ENCODE measurements at places on chromosomes 6 and 20. TPM values are rescaled to one million over a fixed set of nuclear protein-coding genes. Genes with fewer than 3 reads are reported as not detected.

- no peak for DNase-seq
These were observed 38.7 kb downstream of the GNAS start for GRCh38 chr20:58891086-58891717.

- no peak for DNase-seq
These were observed 414.5 kb upstream of the HSF2 start for GRCh38 chr6:121984956-121985355.

- DNase-seq: no peak
These were observed 9.3 kb upstream of the FKBP1A start for GRCh38 chr20:1402149-1402548.

GRCh38 chr20:22214296-22214695 lies 370.1 kb downstream of the FOXA2 start:
- DNase-seq: no peak

- no peak for DNase-seq
These were observed 8.4 kb downstream of the TPBG start for GRCh38 chr6:82371799-82372546.

- DNase-seq: no peak
These were observed 3.3 kb upstream of the C20orf202 start for GRCh38 chr20:1199964-1200363.

DNA sequence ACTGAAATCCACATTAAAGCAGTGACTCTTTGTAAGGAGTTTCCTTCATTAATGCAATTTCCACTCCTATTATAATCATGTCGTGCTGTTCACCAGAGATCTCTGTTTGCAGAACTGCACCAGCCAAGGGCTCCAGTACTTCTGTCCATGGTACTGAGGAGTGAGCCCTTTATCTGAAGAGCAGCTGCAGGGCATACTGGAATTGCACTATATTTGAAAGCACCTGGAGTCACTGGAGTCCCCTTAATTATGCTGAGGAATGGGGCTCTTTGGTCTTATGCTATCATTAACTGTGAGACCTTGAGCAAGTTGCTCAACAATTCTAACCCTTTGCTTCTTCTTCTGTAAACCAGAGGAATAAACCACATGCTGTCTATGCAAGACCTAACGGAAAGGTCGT lies 61.7 kb upstream of the NUP153 start:
- no peak for DNase-seq

GRCh38 chr6:74289884-74290283 lies 593.9 kb downstream of the CD109 start:
- DNase-seq: no peak

GRCh38 chr6:90502866-90503407 lies 83.9 kb downstream of the MAP3K7 start:
- DNase-seq: no peak

DNA sequence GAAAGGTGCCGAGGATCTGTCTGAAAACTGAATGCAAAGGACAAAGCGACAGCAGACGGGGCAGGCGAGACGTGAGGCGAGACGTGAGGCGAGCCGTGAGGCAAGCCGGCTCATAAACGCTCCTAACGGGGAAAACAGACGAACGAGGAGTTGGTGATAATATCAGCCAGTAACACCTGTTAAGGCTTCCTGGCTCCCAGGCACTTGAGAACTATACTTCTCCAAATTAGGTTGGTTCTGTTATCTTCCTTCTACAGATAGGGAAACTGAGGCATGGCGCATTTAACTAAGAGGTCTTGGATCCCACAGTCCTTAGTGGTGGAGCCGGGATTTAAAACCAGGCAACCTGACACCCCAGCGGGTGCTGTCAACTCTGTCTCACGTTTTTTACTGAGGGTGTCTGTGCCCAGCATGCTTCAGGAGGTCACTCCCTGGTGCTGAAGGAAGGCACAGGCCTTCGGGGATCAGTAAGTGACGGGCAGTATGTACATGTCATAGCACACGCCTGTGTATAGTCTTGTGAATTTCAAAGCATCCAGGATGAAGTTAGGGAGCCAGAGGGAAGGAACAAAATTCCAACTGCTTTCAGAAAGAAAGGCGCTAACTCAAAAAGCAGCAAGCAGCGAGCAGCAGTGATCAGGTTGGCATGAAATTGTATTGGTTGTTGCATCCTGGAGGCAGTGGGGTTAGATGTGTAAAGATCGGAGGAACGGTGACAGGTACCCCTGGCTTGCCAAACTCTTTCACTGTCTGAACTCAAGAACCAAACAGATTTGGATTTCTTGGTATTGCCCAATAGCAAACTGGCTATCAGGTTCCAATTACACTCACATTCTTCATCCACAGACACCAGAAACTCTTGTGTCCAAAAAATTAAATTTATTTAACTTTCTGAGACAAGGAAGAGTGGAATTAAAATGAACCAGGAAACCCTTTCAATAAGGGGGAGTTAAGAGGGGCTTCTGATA lies 318.7 kb downstream of the THBS2 start:
- no peak for DNase-seq

DNA sequence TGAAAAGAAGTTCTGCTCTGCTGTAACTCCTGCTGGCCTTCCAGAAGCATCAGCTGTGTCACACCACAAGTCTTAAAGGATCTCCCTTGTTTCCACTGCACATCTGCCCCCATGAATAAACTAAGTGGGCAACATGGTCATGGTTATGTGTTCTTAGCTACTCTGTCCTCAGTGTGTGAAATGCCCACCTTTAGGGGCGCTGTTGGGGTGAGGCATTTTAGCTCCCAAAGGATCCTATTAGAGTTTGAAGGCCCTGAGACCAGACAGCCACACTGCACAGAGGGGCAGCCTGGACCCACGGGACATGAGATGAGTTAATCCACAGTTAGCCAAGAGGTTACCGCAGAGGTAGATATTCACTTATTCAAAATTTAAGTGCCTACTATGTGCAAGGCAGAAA lies 294.3 kb upstream of the QKI start:
- no peak for DNase-seq

- DNase-seq: no peak
These were observed 67.4 kb upstream of the BMP2 start for GRCh38 chr20:6699921-6700562.

- DNase-seq: no peak
These were observed 19.7 kb downstream of the TIAM2 start for GRCh38 chr6:155014670-155015300.

DNA sequence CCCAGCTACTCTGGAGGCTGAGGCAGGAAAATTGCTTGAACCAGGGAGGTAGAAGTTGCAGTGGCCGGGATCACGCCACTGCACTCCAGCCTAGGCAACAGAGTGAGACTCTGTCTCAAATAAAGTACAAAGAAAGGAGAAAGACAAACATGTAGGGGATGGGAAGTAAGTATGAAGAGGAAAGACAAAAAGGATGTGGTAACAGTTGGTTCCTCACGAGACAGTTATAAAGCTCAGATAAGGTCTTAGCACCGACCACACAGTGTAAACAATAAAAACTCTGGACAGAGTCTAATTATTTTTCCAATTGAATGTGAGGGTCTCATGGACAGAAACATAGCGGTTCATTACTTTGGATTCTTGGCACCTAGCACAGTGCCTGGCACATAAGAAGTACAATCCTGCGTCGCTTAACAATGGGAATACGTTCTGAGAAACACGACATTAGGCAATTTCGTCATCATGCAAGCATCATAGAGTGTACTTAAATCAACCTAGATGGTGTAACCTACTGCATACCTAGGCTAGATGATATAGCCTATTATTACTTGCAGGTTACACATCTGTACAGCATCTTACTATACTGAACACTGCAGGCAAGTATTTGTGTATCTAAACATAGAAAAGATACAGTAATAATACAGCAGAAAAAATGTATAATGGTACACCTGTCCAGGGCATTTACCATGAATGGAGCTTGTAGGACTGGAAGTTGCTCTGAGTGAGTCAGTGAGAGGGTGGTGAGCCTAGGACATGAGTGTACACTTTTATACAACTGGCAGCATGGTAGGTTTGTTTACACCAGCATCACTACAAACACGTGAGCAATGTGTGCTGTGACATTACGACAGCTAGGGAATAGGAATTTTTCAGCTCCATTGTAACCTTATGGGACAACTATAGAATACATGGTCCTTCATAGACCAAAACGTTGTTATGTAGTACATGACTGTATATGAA lies 38.2 kb downstream of the MBOAT1 start:
- no peak for DNase-seq

DNA sequence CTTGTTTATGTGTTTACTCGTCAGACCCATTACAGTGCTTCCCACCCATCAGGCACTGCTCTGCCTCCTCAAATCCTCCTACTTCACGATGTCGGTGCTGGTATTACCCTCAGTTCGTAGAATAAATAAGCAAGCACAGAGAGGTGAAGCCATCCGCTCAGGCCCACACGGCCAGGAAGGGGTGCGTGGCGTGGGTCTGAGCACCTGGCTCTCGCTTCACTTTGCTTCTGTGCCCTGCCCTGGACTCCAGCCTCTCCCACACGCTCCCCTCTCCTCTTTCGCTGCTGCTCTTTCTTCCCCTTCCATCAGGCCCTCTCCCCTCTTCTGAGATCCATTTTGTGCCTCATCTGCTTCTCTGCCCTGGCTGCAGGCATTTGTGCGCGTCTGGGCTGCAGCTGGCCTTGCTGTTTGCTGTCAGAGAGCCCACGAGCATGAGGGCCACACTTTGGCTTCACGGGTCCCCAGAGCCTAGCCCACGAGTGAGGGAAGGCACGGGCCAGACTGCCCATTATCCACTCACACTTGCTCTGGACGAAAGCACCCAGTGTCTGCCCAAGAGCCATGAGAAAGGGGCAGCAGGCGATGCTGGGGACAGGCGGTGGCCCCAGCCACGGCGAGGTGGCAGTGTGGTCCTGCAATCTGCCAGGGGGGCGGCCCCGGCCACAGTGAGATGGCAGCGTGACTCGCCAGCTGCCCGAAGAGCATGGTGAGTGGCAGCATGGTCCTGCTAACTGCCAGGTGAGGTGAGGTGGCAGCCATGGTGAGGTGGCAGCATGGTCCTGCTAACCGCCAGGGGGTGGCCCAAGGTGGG lies 96.2 kb upstream of the MPC1 start:
- DNase-seq: no peak

GRCh38 chr6:144246988-144247387 lies 38.1 kb upstream of the UTRN start:
- DNase-seq: no peak

DNA sequence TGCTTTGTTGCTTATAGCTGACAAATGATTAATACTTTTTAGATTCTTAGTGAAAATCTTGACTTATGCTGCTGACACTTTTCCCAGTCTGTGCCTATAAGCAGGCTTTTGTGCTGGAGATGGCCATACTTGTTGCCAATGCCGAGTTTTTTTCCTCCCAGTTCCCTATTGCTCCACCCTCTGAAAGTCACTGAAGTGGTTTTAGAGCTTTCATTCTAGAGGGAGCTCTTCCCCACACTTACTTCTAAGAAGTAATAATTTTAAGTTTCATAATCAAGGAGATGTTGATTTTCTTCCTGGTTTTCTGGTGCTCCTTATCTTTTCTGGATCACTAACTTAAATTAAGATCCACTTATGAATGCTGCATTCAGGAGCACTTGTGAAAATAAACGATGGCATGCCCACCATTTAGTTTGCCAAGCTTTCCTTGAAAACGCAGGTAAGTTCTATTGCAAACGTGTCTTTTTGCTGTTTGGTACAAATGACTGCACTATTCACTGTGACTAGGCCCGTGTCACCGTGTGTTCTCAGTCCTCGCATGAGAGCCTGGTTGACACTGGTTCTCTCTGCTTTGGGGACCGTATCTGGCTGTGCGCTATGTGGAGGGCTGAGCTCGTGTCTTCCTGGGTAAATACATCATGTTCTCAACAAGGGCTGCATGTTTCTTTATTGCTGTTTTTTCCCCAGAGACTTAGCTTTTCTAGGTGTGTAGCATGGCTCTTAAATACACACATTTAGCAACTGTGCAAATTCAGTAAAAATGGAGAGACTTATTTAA lies 50.2 kb downstream of the GFRA4 start:
- DNase-seq: no peak

Gene TBX18
- 81.0 TPM for total RNA-seq

Gene HAO1
- total RNA-seq: not detected

Gene HMGN3
- 32.7 TPM for total RNA-seq

Gene ABCC10
- 4.6 TPM for total RNA-seq

Gene FAM209B
- not detected for total RNA-seq
